CD4-positive, alpha-beta T cell treated with Interleukin-1 beta for 1 hour (primary cell): ENCODE measurements at places on chromosomes 6 and 20.
A peak's percentile ranks its signal among the peaks of the same experiment; 100 is the strongest.

DNA sequence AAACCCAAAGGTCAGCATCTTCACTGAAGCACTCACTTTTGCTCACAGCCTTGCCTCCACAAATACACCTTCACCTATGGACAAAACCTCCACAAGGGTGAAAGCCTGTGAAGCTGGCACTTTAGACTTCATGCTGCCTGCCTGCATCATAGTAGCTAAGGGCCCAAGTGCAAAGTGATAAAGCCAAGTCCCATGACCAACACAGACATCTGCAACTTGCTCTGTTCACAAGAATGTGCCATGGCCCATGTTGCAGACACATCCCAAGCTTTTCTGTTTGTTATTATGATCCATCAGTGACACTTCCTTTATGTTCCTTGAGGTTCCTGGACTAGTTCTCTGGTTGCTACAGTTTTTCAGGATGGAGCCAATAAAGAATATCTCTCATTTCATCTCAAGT is 31.1 kb downstream of the BTBD3 start:
- no peak for DNase-seq

GRCh38 chr20:6152777-6153176 is 29.9 kb upstream of the FERMT1 start:
- no peak for DNase-seq

DNA sequence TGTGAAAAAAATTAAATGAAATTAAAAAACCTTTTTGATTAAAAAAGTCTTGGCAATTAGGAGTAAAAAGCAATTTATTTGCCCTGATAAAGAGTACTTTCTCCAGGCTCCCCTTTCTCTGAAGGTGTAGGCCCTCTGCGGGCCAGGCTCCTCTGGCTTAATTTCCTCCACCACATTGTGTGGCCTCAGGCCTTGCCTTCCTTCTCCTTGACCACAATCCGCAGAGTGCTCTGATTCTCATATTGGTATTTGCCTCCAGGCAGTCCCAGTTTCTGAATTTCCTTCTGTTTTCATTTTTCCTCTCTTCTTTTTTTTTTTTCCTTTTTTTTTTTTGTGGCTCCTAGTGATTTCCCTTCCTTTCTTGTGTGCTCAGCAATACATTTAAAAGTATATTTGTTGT is 96.4 kb downstream of the AIG1 start:
- no peak for DNase-seq

DNA sequence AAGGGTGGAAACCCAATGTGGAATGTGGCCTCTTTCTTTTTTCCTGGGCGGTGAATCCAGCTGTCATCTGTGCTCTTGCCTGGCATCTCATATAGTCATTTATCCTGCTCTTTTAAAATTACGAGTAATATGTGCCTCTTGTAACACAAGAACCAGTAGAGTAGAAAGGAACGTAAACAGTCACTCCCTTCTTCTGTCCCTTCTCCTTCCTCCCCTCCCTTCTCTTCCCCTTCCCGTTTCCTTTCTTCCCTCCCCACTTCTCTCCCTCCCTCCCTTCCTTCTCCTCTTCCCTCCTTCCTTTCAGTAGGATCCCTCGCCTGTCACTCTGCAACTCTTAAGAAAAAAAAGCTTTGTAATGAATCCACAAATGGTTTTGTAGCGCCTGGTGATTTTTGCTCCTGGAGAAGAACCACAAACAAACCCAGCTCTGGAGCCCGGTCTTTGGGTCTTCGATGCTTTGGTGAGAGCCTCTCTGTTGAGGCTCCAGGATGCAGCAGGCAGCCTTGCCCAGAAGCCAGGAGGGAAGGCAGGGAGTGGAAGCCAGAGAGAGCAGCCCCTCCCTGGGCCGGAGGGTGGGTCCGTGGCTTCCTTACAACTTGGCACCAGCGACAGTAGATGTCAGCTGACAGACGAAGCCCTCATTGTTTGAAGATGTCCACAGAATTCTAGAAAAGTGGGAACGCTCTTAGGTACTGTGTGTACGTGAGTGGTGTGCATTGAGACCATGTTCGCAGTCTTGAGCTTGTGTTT is 15.0 kb downstream of the DUSP22 start:
- DNase-seq = no peak

DNA sequence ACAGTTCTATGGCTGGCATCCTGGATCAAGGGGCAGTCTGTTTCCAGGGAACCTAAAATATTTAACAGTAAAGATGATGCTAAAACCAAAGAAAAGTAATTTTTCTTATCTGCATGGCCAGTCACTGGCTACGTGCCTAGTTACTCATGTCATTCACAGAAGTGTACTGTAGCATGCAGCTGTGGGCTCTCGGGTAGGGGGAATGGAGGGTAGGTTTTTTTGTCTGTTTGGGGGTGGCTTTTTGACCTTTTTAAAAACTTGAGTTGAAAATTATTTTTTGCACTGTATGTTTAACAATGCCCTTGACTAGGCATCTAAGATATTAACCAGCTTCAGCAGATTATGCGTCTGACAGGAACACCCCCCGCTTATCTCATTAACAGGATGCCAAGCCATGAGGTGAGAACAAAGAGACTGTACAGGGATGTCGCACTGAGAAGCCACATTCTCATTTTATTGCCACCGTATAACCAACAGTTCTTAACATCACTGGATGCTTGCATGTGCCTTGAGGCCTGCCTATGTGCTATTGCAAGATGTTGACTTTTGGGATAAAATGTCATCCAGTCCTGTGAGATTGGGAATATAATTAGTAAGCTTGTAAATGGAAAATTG is 30.3 kb upstream of the MAPK13 start:
- DNase-seq = peak; percentile 69

GRCh38 chr6:109118871-109119354 is 23.6 kb downstream of the CEP57L1 start:
- DNase-seq = no peak

DNA sequence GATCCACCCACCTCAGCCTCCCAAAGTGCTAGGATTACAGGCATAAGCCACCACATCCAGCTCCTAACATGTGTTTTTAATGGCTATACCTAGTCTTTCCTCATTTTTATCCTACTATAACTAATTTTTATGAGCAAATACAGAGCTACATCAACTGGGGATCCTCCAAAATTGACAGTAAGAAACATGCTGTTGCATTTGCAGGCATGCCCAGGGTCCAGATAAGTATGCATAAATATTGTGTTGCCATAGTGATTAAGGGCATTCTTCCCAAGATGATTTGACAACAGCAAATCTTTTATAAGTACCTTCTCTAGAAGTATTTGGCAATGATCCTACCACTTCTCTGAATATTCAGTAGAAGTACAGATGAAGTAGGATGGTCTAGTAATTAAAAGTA is 41.9 kb upstream of the MOXD1 start:
- DNase-seq = no peak

GRCh38 chr20:5973172-5973571 is 22.7 kb downstream of the MCM8 start:
- DNase-seq = no peak

GRCh38 chr20:35657271-35657670 is 7.4 kb downstream of the CPNE1 start:
- DNase-seq = no peak

GRCh38 chr6:16576451-16577368 is 184.6 kb downstream of the ATXN1 start:
- DNase-seq = no peak

GRCh38 chr20:32391003-32391402 is 32.9 kb downstream of the ASXL1 start:
- DNase-seq = no peak

DNA sequence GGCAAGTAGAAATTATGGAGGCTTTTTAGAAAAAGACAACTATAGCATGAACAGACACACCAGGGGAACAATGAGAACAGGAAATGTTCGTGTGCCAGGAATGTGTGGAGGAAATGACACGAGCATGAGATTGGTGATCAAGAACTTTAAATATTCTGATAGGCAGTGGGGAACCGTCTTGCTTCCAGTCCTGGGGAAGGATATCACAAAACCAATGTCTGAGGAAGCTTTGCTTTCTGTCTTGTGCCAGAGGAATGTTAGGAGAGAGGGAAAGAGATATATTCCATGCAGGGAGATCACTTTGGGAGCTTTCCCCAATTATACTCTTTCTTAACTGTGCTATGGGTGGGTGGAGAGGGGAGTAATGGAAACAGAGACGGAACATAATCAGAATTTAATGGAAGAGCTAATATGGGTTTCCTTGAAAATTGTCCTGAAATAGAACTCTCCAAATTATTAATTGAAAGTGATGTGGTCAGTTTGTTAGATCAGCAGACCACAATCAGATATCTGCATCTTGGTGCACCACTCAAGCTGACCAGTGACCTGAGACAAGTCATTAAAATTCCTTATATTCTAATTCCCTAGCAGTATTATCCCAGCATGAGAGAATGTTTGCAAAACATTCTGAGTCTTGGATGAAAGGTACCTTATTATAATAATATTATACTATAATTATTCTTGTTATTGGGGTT is 178.2 kb downstream of the SOX4 start:
- no peak for DNase-seq

DNA sequence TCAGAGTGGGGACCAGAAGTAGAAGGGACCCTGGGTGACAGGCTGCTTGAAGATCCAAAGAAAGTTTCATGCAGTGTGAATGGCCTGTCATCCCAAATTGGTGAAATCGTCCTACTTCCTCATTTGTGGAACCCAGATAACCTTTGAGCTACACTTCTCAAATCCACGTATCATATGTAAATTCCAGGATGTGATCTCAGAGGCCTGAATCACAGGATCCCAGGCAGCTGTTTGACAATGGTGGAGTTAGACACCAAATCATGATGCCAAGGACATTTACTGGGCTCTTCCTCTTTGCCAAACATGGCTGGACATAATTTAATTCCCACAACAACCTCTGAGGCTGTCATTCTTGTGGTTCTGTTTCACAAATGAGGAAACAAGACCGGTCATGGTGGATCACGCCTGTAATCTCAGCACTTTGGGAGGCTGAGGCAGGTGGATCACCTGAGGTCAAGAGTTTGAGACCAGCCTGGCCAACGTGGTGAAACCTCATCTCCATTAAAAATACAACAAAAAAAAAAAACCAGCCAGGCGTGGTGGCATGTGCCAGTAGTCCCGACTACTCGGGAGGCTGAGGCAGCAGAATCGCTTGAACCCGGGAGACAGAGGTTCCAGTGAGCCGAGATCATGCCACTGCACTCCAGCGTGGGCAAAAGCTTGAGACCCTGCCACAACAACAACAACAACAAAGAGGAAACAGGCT is 39.9 kb upstream of the TTPAL start:
- DNase-seq = no peak

- no peak for DNase-seq
Measured at GRCh38 chr6:40165036-40165709, 230.9 kb upstream of the MOCS1 start.

DNA sequence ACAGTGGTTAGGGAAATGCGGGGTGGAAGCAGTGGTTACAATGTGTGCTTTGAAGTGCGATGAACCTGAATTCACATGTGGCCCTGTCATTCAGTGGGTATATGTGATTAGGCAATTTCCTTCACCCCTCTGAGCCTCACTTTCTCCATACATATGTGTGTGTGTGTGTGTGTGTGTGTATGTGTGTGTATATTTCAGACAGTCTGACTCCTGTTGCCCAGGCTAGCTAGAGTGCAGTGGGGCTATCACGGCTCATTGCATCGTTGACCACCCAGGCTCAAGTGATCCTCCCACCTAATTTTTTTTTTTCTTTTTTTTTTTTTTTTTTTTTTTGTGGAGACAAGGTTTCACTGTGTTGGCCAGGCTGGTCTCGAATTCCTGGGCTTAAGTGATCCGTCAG is 6.3 kb downstream of the PPP1R14C start:
- no peak for DNase-seq

- DNase-seq = no peak
Measured at GRCh38 chr20:20188647-20189046, 136.3 kb downstream of the CFAP61 start.

DNA sequence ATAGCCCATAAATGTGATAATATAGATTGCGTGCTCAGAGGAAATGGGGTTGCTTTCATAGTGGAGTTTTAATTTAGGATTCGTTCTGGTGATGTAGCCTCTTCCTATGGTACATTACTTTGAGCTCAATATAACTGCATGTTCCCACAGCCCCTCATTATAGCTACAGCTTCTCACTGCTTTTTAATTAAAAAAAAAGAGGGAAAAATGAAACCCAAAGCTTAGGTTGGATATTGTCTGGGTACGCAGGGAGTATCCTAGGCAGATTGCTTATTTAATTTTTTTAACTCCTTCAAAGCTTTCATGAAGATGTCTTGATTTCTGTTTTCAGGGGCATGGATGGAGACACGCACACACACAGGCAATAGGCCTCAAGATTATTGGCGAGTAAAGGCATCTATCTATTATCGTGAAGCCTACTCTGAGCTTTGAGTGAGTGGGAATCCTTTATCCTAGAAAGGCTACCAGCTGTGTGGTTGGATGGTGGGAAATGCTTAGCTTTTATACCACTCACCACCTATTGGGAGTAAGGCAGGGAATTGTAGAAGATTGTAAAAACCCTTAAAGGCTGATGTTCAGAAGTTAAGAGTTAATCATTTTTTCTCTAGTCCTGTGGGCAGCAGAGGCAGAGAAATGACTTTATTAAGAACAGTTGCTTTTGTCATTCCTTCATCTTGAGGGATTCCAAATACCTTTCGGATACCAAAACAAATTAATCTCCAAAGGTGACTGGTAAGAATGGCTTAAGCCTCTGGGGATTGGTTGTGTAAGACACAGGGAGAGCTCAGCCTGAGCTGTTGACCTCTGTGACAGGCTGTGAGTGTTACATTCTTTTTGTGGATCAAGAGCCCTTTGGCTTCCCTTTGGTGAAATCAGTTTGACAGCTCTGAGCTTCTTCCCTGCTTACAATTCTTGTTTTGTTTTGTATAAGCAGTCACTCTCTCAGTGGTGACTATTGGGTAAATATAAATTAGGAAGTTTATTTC is 33.4 kb downstream of the CTNNBL1 start:
- DNase-seq = no peak

DNA sequence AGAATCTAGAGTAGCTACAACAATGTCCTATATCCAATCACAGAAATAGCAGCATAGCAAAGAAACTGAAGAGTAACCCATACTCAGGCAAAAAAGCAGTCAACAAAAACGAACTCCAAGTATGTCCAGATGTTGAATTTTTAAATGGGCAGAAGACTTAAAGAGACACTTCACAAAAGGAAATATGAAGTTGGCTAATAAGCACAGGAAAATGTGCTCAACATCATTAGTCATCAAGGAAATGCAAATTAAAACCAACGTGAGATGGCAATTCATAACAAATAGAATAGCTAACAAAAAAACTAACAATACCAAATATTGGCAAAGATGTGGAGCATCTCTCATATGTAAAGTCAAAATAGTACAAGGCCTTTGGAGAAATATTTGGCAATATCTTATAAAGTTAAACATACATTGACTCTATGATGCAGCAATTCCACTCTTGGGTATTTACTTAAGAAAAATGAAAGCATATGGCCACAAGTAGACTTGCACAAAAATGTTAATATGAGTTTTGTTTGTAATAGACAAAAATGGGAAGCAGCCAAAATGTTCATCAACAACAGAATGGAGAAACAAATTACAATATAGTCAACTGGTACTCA is 37.7 kb downstream of the FRK start:
- DNase-seq = no peak

DNA sequence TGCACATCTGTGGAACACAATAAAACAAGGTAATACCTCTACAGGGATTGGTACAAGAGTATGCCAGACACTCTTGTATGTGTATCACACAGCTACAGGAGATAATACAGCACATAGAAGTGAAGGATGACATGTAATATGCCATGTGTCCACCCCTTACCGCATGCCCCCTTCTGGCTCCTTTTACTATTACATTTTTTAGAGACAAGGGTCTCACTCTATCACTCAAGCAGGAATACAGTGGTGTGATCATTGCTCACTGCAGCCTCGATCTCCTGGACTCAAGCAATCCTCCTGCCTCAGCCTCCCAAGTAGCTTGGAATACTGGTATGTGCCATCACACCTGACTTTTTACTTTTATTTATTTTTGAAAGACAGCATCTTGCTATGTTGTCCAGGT is 4.2 kb upstream of the NCR3 start:
- DNase-seq = peak; percentile 83

GRCh38 chr6:138493413-138493812 is 5.9 kb downstream of the NHSL1 start:
- no peak for DNase-seq
